Effector memory CD4-positive, alpha-beta T cell (primary cell): ENCODE measurements at places on chromosomes 1 and 21.

DNA sequence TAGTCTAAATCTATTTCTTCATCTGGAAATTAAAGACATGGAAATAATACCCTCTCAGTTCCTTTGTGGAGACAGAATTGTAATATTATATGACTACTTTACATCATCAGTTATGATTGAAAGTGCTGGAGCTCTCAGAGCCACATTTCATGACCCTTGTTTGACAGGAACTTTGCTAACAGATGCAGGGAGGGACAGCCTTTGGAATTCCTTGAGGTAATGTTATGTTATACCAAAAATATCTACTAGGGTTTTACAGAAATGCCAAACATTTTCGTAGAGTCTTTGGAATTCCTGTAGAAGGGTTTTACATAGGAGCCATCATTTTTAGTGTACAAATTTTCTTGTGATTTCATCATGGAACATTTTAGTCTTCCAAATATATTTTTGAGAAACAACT lies 57.4 kb upstream of the ADAMTS5 start:
- no peak for DNase-seq

- DNase-seq, result no peak
Observed at GRCh38 chr1:53104289-53104913, 38.0 kb downstream of the SLC1A7 start.

DNA sequence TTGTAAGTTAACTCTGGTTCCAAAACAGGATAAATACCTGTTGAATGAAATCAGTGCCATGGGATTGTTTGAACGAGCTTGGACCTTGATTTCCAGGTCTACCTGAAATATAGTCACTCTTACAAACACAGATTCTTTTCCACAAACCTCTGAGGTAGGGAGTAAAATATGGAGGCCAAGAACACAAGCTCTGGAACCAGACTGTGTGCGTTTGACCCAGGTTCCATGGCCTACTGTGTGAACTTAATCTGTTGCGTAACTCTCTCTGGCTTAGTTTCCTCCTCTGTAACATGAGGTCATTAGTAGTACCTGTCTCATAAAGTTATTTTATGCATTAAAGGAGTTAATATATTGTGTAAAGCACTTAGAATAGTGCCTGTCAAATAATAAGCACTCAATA lies 25.1 kb downstream of the DENND2D start:
- DNase-seq, result no peak

DNA sequence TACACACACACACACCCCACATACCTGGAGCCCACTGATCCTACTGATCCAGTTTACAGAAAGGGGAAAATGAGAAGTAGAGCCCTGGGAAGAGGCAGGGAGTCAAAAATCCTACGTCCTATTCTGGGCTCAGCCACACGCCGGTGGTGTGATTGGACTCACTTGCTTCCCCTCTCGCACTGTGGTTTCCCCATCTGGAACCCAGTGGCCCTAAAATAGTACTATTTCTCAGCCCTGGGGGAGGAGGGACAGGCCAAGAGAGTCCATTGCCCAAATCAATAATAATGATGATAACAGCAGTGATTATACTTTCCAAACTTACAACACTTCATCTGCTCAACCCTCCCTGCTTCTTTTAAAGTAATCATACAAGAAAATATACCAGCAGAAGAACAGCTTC lies 2.9 kb upstream of the PIGR start:
- DNase-seq, result no peak

DNA sequence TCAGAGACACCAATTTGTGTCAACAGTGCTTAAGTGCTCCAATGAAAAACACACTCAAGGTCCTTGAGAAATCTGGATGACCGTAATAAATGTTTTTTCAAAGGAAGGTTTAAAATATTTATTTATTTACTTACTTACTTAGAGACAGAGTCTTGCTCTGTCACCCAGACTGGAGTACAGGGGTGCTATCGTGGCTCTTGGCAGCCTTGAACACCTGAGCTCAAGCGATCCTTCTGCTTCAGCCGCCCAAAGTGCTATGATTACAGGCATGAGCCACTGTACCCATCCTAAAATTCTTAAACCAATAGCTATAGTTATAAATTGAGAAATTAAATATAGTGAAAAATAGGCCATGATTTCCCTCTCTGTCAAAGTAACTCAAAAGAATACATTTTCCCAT lies 17.3 kb upstream of the ERICH3 start:
- no peak for DNase-seq

- no peak for DNase-seq
Observed at GRCh38 chr1:209398313-209398991, 185.1 kb upstream of the CAMK1G start.

DNA sequence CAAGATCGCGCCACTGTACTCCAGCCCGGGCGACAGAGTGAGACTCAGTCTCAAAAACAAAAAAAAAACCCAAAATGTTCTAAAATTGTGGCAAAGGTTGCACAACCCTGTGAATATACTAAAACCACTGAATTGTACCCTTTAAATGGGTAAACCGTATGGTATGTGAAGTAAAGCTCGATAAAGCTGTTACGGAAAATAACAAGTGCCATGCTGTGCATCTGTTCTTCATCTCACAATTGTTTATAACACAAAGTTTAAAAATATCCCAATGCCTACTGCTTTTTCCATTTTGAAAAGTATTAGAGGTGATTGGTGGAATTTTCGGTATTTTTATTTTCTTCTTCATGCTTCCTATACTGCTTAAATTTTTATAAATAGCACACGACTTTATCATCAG lies 111.5 kb downstream of the ENAH start:
- DNase-seq, result no peak

DNA sequence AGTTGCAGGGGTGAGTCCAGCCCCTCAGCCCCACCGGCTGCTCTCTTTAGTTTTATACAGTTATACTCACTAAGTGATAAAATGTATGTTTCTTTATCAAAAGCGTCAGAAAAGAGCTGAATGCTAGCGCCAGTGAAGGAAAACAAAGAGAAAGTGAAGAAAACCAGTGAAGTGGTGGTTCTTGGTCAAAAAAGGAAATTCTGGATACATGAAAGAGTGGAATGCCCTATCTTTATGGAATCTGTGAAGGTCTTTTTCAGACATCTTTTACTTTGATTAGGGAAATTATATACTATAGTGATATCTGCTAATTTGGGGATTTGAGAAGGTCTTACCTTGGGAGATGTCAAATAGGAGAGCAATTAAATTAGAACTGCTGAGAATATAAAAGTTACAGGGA lies 41.3 kb downstream of the GPR3 start:
- DNase-seq, result no peak

DNA sequence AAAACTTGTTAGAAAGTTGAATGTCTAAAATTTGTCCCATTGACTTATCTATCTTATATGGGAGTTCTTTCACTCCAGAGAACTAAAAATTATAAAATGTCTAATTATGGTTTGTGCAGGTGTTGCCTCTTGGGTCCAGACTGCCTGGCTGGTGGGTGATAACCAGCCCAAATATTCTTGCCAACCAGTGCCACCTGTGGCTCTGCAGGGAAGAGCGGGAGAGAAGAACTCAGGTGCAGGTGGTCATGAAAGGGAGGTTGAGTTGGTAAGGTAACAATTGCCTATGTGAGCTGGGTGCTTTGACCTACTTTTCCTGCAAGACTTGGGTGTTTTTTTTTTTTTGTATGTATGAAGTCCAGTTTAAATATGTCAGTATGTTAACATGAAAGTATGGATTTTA lies 10.2 kb downstream of the RPS6KC1 start:
- no peak for DNase-seq

GRCh38 chr1:109644670-109645069 lies 11.2 kb upstream of the GSTM4 start:
- DNase-seq, result no peak

DNA sequence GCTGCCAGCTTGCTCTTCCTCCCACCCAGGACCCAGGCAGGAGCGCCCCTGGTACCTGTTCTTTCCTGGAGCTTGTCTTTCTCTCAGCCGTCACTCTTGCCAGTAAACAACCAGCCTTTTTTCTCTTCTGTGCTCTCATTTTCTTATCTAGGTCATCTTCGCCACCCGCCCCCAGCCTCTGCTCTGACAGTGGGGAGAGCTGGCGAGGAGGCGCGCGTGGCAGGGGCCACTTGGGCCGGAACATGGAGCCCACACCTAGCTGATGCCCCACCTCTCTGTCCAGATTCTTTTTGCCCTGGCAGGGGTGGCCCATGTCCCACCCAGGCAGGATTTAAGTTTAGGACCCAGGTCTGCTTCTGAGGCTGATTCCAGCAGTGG lies 32.3 kb downstream of the PROK1 start:
- no peak for DNase-seq

GRCh38 chr1:157894613-157895165 lies 53.1 kb upstream of the CD5L start:
- no peak for DNase-seq

DNA sequence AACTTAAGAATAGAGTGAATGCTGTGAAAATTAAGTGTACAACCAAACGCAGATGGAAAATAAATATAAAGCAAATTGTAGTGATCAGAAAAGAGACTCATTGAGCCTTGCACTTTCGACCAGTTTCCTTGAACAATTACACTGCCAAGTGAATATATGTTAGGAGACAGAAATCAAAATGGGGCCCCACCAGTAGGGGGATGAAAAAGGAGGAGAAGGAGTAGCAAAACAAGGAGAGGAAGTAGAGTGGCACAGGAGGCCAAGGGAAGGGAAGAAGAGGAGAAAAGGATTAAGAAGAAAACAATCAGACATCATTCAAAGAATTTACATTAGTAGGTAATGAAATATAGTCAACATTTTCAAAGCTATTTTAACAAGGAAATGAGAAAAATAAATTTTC lies 1770.6 kb downstream of the PLA2G4A start:
- DNase-seq, result no peak

DNA sequence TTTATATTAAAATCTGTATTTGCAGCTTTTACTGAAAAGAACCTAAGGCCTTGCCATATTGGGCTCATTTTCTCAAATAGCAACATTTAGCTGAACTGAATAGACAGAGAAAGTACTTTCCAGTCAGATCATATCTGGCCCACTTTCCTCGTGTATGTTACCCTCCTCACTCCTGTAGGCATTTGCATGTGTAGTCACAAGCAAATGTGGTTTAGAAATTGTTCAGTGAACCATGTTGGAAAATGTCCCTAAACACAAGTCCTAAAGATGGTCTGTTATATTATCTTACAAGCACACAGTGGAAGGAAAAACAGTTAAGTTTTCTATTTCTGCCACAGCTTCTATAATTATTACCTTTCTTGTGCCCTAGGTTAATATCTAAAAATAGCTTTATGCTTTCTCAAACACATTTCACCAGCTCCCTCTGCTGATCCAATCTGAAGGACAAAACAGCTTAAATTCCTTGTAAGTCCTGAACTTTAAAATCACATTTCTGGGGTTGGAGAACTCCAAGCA lies 606 bp upstream of the FMO4 start:
- DNase-seq, result no peak

GRCh38 chr1:165826565-165827267 lies 698 bp upstream of the UCK2 start:
- DNase-seq, result no peak

GRCh38 chr1:11207898-11208611 lies 18.9 kb downstream of the ANGPTL7 start:
- no peak for DNase-seq

GRCh38 chr1:59081181-59081580 lies 215.7 kb upstream of the FGGY start:
- DNase-seq, result no peak

- DNase-seq, result no peak
Observed at GRCh38 chr1:21258331-21259134, 31.7 kb downstream of the ECE1 start.

GRCh38 chr1:51517361-51518032 lies 1.6 kb downstream of the EPS15 start:
- DNase-seq, result no peak

GRCh38 chr1:89060091-89060490 lies 4.9 kb downstream of the GBP1 start:
- no peak for DNase-seq

GRCh38 chr1:10598389-10598702 lies 123.6 kb downstream of the PEX14 start:
- no peak for DNase-seq

DNA sequence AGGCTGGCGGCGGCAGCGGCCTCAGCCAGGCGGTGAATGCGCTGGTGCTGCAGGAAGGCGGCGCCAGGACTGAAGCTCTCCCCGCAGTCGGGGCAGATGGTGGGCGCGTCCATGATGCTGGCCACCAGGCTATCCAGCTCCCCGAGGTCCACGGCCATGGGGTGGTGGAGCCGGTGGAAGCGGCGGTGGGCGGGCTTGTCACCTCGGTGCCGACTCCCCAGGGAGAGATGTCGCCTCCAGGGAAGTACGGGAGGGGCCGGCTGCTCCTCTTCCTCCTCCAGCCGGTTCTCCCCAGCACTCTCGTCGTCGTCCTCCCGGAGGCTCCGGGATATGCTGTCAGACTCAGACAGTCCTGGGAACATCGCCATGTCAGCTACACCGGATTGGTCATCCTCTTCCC lies 24.4 kb downstream of the ZNF697 start:
- DNase-seq, result no peak

DNA sequence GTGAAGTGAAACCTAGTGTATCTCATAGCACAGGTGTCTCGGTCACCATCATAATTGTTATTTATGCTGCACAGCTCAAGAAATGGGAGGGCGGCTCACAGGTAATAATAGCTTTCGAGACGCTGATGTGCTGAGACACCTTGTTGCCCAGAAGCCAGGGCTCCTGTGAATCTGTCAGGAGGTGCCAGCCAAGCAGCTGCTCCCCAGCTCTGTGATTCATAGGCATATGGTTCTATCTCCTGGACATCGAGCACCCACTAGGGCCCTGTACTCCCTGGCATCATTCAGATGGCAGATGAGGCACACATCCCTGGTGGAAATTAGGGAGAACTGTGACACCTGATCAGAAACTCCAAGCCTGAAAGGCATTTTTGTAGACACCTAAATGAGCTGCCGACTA lies 53.5 kb downstream of the SYT6 start:
- DNase-seq, result no peak

- DNase-seq, result no peak
Observed at GRCh38 chr1:222754366-222755139, 17.6 kb downstream of the FAM177B start.

- DNase-seq, result peak; percentile 62
Observed at GRCh38 chr1:33099290-33100118, 18.6 kb downstream of the AZIN2 start.

GRCh38 chr1:52190500-52191252 lies 48.8 kb downstream of the ZFYVE9 start:
- no peak for DNase-seq

DNA sequence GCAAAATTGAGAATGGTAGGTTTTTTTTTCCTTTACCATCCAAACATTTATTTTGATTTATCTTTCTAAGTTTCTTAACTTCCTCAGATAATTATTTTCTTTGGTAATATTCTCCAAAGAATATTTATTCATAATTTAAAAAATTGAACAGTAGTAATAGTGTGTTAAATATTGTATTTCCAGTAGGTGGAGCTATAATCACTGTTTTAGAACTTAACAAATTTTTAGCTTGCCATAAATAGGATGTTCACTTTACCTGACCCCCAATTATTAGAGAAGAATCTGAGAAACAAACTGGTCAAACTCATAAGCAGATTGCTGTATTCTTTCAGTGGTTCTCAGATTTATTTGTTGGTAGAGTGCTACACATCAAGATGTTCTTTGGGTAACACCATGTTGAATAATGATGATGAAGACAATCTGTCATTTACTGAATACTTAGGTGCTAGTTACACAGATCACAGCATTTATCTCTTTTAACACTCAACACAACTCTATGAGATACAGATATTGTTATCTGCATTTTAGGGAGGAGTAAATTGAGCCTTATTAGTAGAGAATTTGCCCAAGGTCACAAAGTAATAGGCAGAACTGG lies 82.4 kb upstream of the GPR88 start:
- no peak for DNase-seq
